ENCODE measurements at places on chromosomes 11 and 22. TPM values are rescaled to one million over a fixed set of nuclear protein-coding genes. Genes with fewer than 3 reads are reported as not detected.

Gene OR5AL1
- not detected for total RNA-seq

Gene NCF4
- 23.3 TPM for total RNA-seq

Gene OR8D4
- total RNA-seq: not detected

Gene UBQLN3
- total RNA-seq: not detected

Gene ADAMTS8
- not detected for total RNA-seq

- H3K27ac ChIP-seq: no peak overlapping the region
- H3K36me3 ChIP-seq: no peaks in the 10 kb centered on the region
- H3K27me3 ChIP-seq: no peaks in the 10 kb centered on the region
- H3K4me3 ChIP-seq: no peak overlapping the region
- peaks cover 18% of the 10 kb centered on the region for H3K4me1 ChIP-seq
- DNase-seq: no peak
Observed at GRCh38 chr11:14898355-14898754, 6.3 kb upstream of the CYP2R1 start.

DNA sequence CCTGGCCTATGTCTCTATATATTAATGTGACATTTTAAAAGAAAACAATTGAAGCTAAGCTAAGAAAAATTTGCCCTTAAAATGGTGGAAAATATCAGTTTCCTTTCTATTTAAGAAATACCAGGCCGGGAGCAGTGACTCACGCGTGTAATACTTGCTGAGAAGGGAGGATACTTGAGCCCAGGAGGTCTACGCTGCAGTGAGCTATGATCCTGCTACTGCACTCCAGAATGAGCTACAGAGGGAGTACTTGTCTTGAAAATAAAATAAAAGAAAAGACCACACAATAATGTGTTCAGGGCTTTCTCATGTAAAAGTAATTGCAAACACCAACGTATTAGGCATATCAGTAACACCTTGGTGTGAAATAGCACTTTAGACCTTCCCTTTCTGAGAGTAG, 1.4 kb upstream of the PRSS23 start:
- peaks cover 64% of the 10 kb centered on the region for H3K27me3 ChIP-seq
- no peaks in the 10 kb centered on the region for H3K36me3 ChIP-seq
- DNase-seq: no peak
- peaks cover 21% of the 10 kb centered on the region for H3K4me1 ChIP-seq

DNA sequence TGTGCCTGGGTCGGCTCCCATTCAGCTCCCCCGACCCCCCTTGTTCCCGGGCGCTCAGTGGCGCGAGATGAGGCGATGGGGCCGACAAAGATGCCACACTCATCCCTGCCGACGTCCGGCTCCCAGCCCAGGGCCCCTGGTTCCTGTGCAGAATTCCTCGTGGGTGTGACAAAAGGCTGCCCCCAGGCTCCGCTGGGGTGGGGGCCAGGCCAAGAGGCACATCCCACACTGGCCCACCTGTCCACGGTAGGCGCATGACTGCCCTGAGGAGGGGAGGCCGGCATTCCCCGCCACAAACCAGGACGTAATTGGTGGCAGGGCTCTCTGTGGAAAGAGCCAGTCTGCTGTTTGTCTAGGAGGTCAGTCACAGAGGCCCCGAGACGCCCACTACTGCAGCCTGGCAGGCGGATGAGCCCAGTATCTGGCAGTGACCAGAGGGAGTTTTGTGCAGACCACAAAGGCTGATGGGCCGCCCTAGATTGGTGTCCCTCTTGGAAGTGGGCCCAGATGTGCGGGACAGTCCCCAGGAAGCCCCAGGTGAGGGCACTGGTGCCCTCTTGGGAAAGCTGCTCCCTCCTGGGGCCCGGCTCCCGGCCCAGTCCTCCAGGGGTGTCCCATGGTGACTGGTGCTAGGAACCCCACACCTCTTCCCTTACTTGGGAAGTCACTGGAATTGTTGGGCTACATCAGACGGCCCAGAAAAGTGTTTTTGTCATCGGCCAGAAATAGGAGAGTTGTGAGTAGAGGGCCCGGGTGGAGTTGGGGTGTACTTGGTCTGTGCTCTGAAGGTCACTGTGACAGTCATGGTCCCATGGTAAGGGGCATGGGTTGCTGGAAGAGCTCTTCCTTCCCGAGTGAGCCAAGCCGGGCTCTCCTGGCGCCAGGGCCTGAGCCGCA, 5.8 kb downstream of the CCND1 start:
- peaks cover 4% of the 10 kb centered on the region for H3K27me3 ChIP-seq
- DNase-seq: no peak
- no peak overlapping the region for H3K27ac ChIP-seq
- H3K4me3 ChIP-seq: no peak overlapping the region
- H3K4me1 ChIP-seq: no peaks in the 10 kb centered on the region

DNA sequence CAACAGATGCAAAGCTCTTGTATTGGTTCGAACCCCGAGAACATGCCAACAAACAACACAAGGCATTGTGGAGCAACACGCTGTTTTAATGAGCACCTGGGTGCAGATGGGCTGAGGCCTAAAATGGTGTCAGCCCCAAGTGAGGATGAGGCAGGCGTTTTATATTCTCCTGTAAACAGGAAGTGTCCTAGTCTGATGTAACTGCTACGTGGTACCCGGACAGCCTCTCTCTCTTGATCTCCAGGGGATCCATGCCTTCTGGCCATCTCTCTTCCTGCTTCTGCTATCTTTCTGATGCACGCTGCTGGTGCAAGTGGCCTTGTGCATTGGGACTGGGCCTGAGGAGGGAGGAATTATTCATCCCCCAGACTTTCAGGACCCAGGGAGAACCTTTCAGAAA, 19.4 kb upstream of the VSTM5 start:
- H3K27me3 ChIP-seq: peaks cover 9% of the 10 kb centered on the region
- DNase-seq: no peak
- no peak overlapping the region for H3K27ac ChIP-seq
- no peak overlapping the region for H3K4me3 ChIP-seq
- H3K4me1 ChIP-seq: no peaks in the 10 kb centered on the region
- no peaks in the 10 kb centered on the region for H3K36me3 ChIP-seq

DNA sequence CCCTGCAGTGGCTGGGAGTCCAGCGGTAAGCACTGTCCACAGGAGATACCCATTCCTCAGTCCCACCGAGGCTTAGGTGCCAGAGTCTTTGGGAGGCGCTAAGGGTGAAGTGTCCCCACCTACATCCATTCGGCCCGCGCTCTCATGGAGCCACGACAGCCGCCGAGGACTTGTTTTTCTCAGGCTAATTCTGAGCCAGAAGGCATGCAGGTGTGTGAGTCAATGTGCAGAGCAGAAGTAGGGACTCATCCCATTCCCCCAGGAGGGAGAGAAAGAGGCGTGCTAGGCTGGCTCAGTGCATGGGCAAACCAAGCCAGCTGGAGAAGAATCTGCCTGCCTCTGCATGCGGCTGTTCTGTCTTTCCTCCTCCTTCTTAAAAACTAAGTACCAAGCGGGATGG, 46.6 kb downstream of the KCNC1 start:
- no peaks in the 10 kb centered on the region for H3K27me3 ChIP-seq
- H3K27ac ChIP-seq: no peak overlapping the region
- no peak for DNase-seq

GRCh38 chr11:13160346-13160745, 117.2 kb upstream of the BMAL1 start:
- no peaks in the 10 kb centered on the region for H3K4me1 ChIP-seq
- H3K27ac ChIP-seq: no peak overlapping the region
- no peak overlapping the region for H3K4me3 ChIP-seq

DNA sequence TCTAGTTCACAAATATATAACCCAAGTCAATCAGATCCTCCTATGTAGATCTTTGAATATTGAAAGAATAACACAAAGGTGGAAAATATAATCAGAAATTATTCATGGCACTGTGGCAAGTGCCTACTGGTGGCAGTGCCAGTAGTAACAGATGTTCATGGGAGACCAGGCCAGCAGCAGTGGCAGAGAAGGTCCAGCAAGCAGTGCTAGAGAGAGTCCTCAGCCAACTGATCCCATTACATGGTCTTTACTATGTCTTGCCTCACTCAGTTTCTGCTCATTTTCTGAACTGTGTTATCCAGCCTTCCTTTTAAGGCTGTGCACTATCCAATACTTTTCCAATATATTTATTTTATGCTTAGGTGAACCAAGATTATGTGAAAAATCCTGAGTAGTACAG, 124.9 kb downstream of the MRTFA start:
- no peak overlapping the region for H3K27ac ChIP-seq
- peaks cover 5% of the 10 kb centered on the region for H3K4me1 ChIP-seq
- no peak overlapping the region for H3K4me3 ChIP-seq
- DNase-seq: no peak

DNA sequence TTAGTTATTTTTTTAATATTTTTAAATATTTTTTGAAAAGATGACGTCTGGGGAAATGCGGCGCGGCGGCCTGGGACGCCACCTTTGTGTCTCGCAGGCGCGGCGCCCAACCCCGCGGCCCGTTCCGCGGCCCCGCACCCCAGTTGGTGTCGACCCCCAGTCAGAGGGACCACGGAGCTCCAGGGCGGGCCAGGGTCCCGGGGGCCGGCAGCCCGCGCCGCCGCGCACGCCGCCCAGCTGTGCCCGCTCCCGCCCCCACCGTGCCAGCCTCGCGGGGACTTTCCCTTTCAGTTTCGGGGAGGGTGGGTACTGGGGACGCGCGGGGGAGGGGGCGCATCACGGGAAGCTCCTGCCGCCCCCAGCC, 1.6 kb downstream of the CCND1 start:
- H3K27me3 ChIP-seq: peaks cover 37% of the 10 kb centered on the region
- H3K4me3 ChIP-seq: peak overlapping the region; percentile 38
- peak; percentile 49 for DNase-seq
- H3K4me1 ChIP-seq: peaks cover 16% of the 10 kb centered on the region

- no peak overlapping the region for H3K27ac ChIP-seq
- DNase-seq: no peak
- no peaks in the 10 kb centered on the region for H3K4me1 ChIP-seq
- peaks cover 18% of the 10 kb centered on the region for H3K27me3 ChIP-seq
- H3K4me3 ChIP-seq: no peak overlapping the region
Observed at GRCh38 chr11:18927550-18928322, 11.5 kb downstream of the MRGPRX1 start.

DNA sequence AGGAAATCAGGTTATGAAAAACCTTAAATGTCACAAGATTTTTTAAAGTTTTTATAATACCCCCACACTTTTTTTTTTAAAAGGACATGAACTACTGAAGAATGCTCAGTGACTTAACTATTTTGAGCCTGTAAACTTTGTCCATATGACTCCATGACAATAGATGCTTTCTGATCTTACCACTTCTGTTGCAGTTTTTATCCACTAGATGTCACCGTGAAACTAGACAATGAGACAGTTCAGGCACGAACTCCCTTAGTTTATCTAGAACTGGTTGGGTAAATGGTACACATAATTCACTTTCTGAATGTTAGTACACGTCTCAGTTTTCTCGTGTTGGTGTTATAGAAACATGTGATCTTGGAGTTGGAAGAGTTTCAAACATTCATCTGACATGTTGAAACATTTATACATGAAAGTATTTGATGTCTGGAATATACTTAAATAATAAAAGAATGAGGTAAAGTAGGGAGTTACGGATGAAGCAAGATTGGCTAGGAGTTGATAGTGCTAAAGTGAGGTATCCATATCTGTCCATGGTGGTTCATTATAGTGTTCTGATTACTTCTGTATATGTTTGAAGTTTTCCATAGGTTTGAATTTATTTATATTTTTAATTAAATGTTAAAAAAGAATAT, 8.1 kb downstream of the CCDC15 start:
- DNase-seq: peak; percentile 60
- H3K36me3 ChIP-seq: peaks cover 9% of the 10 kb centered on the region
- no peaks in the 10 kb centered on the region for H3K27me3 ChIP-seq
- H3K4me1 ChIP-seq: peaks cover 3% of the 10 kb centered on the region

GRCh38 chr11:67496113-67496512, 9.1 kb downstream of the PITPNM1 start:
- H3K27ac ChIP-seq: no peak overlapping the region
- no peaks in the 10 kb centered on the region for H3K27me3 ChIP-seq
- H3K36me3 ChIP-seq: peaks cover 31% of the 10 kb centered on the region
- peaks cover 9% of the 10 kb centered on the region for H3K4me1 ChIP-seq
- DNase-seq: no peak

Data from activated CD4-positive, alpha-beta T cell treated with anti-CD3 and anti-CD28 coated beads, Interleukin-2, amount 10 ng/mL, durations not matched to agents 7 days and 5 days (primary cell).